ENCODE measurements at places on chromosomes 16 and 17.
A peak's percentile ranks its signal among the peaks of the same experiment; 100 is the strongest.

- H3K4me1 ChIP-seq = no peaks in the 10 kb centered on the region
- H3K36me3 ChIP-seq = no peaks in the 10 kb centered on the region
- H3K27ac ChIP-seq = no peak overlapping the region
- no peak for DNase-seq
- H3K27me3 ChIP-seq = no peaks in the 10 kb centered on the region
- no peak overlapping the region for H3K4me3 ChIP-seq
Measured at GRCh38 chr16:82990155-82990554, 363.4 kb downstream of the CDH13 start.

- no peak for DNase-seq
- H3K4me1 ChIP-seq = peaks cover 4% of the 10 kb centered on the region
- H3K4me3 ChIP-seq = no peak overlapping the region
- H3K36me3 ChIP-seq = no peaks in the 10 kb centered on the region
- H3K27me3 ChIP-seq = peaks cover 56% of the 10 kb centered on the region
Measured at GRCh38 chr17:81310949-81311550, 15.9 kb upstream of the SLC38A10 start.

DNA sequence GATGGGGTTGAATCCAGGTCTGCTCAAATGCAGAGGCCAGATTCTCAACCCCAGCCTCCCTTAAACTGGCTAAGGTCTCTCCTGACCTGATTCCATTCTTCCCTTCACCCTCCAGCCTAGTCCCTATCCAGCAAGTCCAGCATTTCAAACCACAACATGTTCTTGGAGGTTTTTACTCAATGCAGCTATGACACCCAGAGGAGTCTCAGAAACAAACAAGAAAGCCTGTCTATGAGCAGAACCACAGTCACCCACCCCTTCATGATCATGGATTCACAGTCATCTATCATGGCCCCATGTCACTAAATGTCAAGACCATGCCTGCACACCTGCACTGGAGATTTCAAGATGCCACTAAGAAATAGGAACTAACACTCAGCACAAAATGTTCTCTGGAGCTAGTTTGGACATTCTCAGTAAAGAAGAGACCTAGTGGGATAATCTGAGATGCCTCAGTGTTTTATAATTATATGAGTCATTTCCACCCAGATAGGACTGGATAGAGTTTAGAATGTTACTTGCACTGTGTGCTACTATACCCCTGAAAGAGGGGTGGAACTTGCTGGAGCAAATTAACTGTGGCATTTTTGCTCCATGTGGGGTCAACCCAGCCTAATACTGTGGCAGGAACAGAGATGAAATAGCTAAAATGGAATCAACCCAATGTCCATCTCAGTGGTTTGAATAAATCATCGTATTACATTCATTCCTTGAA lies 9.5 kb upstream of the METTL22 start:
- no peaks in the 10 kb centered on the region for H3K36me3 ChIP-seq
- no peak overlapping the region for H3K4me3 ChIP-seq

DNA sequence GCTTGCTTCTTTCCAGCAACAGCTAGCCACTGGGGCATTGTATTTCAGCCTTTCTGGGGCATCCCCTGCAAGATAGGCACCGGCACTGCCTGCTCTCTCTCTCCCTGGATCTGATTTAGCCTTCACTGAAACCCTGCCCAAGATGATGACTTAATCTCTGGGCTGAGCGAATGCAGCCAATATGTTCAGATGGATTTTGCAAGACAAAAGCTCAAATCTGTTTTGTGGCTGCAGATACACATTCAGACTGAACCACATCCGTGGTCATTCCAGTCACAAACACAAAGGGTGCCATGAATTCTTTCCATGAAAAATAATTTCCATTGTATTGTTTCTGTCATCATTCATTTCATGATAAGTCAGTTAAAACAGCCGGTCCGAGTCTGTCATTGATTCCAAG lies 24.2 kb downstream of the SOST start:
- no peaks in the 10 kb centered on the region for H3K36me3 ChIP-seq
- peaks cover 27% of the 10 kb centered on the region for H3K27me3 ChIP-seq
- DNase-seq = no peak
- no peak overlapping the region for H3K27ac ChIP-seq
- H3K4me1 ChIP-seq = no peaks in the 10 kb centered on the region

DNA sequence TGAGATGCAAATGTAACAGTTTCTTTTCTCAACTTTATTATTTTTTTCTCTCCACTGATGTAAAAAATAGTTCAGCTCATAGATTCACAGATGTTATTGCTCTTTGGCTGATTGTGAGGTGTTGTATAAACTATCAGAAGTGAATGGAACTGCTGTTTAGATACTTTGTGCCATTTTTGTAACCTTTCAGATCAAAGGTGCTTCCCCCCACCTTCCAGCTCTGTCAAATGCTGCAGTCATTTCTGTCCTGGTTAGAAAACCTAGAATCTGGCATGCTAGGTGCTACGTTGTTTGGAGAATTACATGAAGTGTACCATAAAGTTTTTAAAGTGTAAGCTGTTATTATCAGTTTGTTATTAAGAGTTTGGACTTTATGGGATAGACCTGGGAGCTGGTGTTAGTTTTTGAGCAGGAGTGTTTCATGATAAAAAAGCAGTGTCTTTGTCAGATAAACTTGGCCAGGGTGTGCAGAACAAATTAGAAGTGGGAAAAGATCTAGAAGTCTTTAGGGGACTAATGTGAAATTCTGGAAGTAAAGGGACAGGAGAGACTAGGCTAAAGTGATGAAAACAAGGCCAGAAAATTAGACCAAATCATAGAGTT lies 1.8 kb upstream of the WIPI1 start:
- peaks cover 9% of the 10 kb centered on the region for H3K36me3 ChIP-seq
- peaks cover 79% of the 10 kb centered on the region for H3K4me1 ChIP-seq
- H3K27me3 ChIP-seq = peaks cover 4% of the 10 kb centered on the region

DNA sequence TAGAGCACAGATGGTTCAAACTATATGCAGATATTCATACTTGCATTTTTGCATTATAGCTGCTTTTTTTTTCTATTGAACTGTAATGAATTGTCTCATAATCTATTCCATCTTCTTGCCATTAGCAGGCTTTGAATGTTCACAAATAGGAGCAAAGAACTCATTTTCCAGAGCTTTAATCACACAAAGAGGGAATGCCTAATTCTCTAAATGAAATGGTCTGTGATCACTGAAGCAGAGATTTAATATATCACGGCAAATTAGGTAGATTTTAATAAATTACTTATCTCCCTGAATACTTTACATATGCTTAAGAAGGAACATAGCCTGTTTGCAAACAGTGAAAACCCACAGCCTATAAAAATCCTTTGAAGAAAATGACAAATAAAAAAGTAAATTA lies 97.6 kb upstream of the AKTIP start:
- no peaks in the 10 kb centered on the region for H3K27me3 ChIP-seq
- DNase-seq = no peak
- no peak overlapping the region for H3K27ac ChIP-seq
- no peaks in the 10 kb centered on the region for H3K4me1 ChIP-seq
- no peaks in the 10 kb centered on the region for H3K36me3 ChIP-seq

GRCh38 chr17:6452471-6453266 lies 8.4 kb downstream of the PIMREG start:
- no peak overlapping the region for H3K27ac ChIP-seq
- no peak overlapping the region for H3K4me3 ChIP-seq
- H3K27me3 ChIP-seq = peaks cover 43% of the 10 kb centered on the region
- DNase-seq = no peak
- H3K36me3 ChIP-seq = peaks cover 13% of the 10 kb centered on the region

- H3K4me3 ChIP-seq = no peak overlapping the region
- H3K27ac ChIP-seq = no peak overlapping the region
- peaks cover 9% of the 10 kb centered on the region for H3K4me1 ChIP-seq
- H3K27me3 ChIP-seq = peaks cover 35% of the 10 kb centered on the region
Measured at GRCh38 chr16:30782486-30783279, 4.3 kb downstream of the ZNF629 start.

GRCh38 chr16:69644790-69645189 lies 79.0 kb downstream of the NFAT5 start:
- H3K4me3 ChIP-seq = no peak overlapping the region
- no peak for DNase-seq
- no peaks in the 10 kb centered on the region for H3K27me3 ChIP-seq
- H3K27ac ChIP-seq = no peak overlapping the region

- H3K27ac ChIP-seq = peak overlapping the region; percentile 100
- peaks cover 42% of the 10 kb centered on the region for H3K36me3 ChIP-seq
- peaks cover 99% of the 10 kb centered on the region for H3K4me1 ChIP-seq
- peak; percentile 87 for DNase-seq
- H3K4me3 ChIP-seq = peak overlapping the region; percentile 65
Measured at GRCh38 chr17:14201021-14201987, 35.4 kb downstream of the CDRT15 start.

GRCh38 chr17:75817571-75817970 lies 26.6 kb downstream of the UNC13D start:
- H3K27me3 ChIP-seq = no peaks in the 10 kb centered on the region
- no peak overlapping the region for H3K27ac ChIP-seq

GRCh38 chr17:74010903-74011302 lies 192.6 kb upstream of the RPL38 start:
- H3K36me3 ChIP-seq = no peaks in the 10 kb centered on the region
- H3K27me3 ChIP-seq = peaks cover 64% of the 10 kb centered on the region
- no peak overlapping the region for H3K4me3 ChIP-seq

DNA sequence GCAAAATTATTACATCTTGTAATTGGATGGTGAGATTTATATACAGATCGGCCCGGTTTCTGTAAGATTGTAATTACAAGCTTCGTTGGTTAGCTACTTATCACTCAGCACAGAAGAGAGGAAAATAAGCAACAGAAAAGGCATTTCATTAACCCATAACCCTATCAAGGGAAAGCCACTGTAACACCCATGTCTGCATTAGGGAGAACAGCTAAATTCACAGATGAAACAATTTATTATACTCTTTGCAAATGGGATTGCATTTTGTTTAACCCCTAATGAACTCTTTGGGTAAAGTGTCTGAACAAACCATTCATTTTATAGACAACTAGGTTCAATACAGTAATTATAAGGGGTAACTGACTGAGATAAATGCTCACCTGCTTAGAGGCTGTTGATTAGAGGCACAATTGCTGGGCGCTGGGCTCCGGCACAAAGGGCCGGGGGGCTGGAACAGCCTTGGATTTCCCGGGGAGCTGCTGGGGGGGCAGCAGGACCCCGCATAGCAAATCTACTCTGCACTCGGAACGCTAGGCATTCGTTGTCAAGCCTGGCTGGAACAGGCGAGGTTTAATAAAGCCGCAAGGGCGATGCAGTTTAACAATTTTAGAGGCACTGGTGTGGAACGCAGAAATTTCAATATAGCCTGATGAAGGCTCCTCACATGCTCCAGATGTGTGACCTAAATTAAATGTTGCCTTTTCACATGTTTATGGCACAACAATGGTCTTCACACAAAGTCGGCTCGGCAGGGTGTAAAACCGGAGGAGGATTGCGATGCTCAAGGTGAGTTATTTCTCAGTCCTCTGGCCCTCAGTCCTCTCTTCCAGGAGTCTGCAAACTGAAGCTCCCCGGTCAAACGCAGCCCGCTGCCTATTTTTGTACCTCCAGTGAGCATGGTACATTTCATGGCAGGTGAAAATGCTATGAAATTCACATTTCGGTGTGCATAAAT lies 134.0 kb upstream of the IRX6 start:
- H3K36me3 ChIP-seq = no peaks in the 10 kb centered on the region
- no peak overlapping the region for H3K4me3 ChIP-seq
- no peaks in the 10 kb centered on the region for H3K4me1 ChIP-seq
- no peak overlapping the region for H3K27ac ChIP-seq

GRCh38 chr17:12537436-12537835 lies 128.3 kb upstream of the MYOCD start:
- no peaks in the 10 kb centered on the region for H3K36me3 ChIP-seq
- no peaks in the 10 kb centered on the region for H3K4me1 ChIP-seq
- no peak overlapping the region for H3K27ac ChIP-seq
- no peaks in the 10 kb centered on the region for H3K27me3 ChIP-seq

DNA sequence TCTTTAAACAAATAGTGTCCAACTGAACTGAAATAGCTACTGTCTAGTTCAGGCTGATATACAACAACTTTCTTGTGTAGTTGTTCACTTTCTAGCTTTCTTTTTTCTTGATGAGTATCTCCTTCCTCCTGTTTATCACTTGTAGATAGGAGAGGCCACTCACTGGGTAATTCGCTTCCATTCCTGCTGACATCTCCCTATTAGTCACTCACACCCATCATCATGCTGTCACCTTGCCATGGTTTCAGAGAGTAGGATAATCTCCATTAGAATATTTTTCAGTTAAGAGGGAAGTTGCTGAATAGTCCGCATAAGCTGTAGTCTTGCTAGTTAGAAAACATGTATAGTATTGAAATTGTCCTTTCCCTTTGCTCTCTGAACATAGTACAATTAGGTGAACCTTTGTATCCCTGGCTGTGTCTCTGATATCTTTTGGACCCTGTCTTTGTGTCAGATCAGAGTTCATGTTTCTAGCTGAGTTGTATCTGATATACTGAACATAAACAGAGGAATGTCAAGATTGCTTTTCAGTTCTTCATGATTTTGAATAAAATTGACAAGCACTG lies 64.4 kb upstream of the RASL10B start:
- H3K27me3 ChIP-seq = no peaks in the 10 kb centered on the region
- H3K4me3 ChIP-seq = no peak overlapping the region
- peaks cover 31% of the 10 kb centered on the region for H3K36me3 ChIP-seq
- H3K4me1 ChIP-seq = no peaks in the 10 kb centered on the region
- H3K27ac ChIP-seq = no peak overlapping the region

GRCh38 chr16:64122177-64122576 lies 999.7 kb downstream of the CDH11 start:
- H3K27ac ChIP-seq = no peak overlapping the region
- H3K4me1 ChIP-seq = no peaks in the 10 kb centered on the region
- H3K4me3 ChIP-seq = no peak overlapping the region
- no peak for DNase-seq
- H3K36me3 ChIP-seq = no peaks in the 10 kb centered on the region
- no peaks in the 10 kb centered on the region for H3K27me3 ChIP-seq

- DNase-seq = no peak
- H3K27me3 ChIP-seq = peaks cover 17% of the 10 kb centered on the region
- H3K36me3 ChIP-seq = no peaks in the 10 kb centered on the region
- no peak overlapping the region for H3K4me3 ChIP-seq
Measured at GRCh38 chr17:40112191-40112711, 9.5 kb upstream of the MSL1 start.

DNA sequence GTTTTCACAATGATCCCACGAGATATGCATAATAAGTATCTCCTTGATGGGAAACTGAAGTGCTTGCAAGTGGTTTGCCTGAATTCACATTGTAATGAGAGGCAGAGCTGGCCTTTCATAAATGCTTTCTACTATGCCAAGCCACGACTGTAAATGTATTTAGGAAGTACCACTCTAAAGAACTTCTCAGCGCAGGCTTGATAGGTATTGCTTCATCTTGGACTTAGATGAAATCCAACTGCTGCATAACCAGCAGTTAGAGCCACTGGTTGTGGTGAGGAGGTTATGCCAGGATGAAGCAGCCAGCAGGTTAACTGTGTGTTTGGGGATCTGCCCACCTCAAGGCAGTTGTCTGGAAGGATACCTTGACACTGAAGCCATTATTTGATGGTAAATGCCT lies 26.8 kb downstream of the MARCHF10 start:
- H3K4me1 ChIP-seq = no peaks in the 10 kb centered on the region
- H3K4me3 ChIP-seq = no peak overlapping the region
- no peak overlapping the region for H3K27ac ChIP-seq
- DNase-seq = no peak
- peaks cover 8% of the 10 kb centered on the region for H3K27me3 ChIP-seq
